ENCODE measurements at places on chromosomes 6 and 20.

DNA sequence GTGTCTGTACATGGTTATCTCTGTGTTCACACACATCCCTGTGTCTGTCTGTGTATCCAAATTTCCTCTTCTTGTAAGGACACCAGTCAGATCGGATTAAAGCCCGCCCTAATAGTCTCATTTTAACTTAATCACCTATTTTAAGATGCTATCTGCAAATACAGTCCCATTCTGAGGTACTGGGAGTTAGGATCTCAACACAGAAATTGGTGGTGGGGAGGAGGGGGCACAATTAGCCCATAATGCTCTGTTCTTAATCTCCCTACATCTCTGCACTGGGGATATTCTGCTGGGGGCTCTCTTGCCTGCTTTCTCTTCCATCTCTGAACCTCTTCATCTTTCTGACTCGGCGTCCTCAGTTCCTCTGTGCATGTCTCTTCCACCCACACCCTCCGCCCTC, 320.7 kb downstream of the CDC5L start:
- DNase-seq: no peak

GRCh38 chr6:119294984-119295383, 54.6 kb downstream of the MAN1A1 start:
- DNase-seq: no peak

- no peak for DNase-seq
Measured at GRCh38 chr6:163648868-163649267, 234.3 kb downstream of the QKI start.

GRCh38 chr6:27679308-27679963, 206.5 kb upstream of the ZNF184 start:
- DNase-seq: no peak

DNA sequence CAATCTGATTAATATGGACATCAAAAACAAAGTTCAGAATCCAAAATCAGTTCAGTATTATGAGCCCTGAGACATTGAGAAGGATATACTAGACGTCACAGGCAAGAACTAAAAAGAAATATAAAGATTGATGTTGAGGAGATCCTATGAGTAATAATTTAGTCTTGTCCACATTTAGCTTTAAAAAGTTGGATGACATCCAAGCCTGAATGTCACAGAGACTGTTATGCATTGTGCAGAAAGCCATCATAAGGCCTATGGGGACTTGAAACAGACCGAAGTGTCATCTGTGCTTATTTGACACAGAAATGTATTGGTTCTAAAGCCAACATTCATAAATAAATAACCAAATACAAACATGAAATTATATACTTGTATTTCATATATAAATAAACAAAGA, 581.8 kb upstream of the MMS22L start:
- DNase-seq: no peak

GRCh38 chr6:113338644-113339043, 518.5 kb upstream of the MARCKS start:
- no peak for DNase-seq

GRCh38 chr6:168117942-168118341, 38.9 kb upstream of the FRMD1 start:
- no peak for DNase-seq

DNA sequence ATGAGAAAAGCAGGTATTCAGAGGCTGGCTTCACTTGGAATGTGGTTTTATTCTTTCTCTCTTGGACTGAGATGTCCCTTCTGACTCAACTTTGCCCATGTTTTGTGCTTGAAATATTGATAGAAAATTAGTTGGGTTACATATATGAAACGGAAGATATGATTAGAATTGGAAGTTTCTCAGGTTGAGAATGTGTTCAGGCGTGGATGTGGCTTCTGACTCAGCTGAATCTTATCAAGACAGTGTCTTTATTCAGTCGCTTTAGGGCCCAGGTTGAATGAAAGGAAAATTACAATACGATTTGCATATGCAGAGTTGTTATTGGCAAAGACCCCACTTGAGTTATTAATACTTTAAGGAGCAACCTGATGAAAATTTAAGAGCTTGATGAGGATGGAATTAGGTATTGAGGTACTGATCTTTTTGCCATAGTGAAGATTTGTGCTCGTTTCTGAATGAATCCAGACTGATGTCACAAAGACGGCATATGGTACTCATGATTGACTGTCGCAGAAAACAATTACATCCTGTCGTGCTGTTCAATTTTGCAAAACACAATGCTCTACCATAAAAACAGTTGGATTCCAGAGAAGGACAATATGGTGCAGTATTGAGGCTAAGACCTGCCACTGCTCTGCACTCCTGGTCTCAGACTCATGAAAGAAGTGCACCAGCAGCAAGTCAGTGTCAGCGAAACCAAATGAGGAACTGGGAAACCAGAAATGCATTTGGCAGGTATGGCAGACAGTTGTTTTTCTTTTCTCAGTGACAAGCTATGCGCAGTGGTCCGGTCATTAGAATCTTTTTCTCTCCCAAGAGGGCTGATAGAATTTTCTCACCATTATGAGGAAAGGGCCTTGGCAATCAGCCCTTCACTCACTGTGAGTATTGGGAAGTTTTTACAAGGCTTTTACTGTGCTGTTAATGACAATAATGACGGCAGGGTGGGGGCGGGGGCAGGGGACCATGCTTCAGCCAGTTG, 158.3 kb downstream of the DOK5 start:
- DNase-seq: no peak

DNA sequence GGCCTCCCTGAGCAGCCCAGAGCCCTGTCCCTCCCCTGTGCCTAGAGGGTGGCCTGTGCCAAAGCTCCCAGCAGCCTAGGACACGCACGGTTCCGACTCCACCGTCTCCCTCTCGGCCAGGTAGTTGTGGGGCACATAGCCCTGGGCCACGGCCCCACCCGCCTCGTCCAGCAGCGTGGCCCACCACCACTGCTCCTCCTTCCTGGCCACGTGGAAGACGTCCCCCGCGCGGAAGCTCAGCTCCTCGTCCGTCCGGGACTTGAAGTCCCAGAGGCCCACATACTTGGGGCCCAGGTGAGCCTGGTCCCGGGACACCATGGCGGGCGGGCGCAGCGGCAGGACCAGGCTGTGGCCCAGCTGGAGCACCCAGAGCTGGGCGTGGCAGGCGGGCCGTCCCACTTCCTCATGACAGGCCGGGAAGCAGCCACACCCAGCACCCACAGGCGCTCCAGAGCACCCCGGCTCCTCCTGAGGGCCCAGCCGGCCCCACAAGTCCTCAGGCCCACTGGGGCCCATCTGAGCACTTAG, at the start of gene PTK6:
PTK6 (minus strand) TSS at position 380 of the 528 bp plus-strand sequence; CDS start at position 318, 62 bp downstream.
- no peak for DNase-seq

GRCh38 chr6:159693894-159694545, 979 bp upstream of the SOD2 start:
- peak; percentile 32 for DNase-seq

GRCh38 chr6:136967876-136968752, 46.0 kb downstream of the SLC35D3 start:
- peak; percentile 57 for DNase-seq
